Chondrocyte (in vitro differentiated cells): ENCODE measurements at places on chromosomes 16 and 17.

GRCh38 chr16:50061326-50061725, 4.4 kb upstream of the HEATR3 start:
- no peaks in the 10 kb centered on the region for H3K27me3 ChIP-seq
- peaks cover 3% of the 10 kb centered on the region for H3K4me1 ChIP-seq
- no peak overlapping the region for H3K27ac ChIP-seq
- no peak for DNase-seq
- no peak overlapping the region for H3K4me3 ChIP-seq
- H3K36me3 ChIP-seq, result no peaks in the 10 kb centered on the region

- peaks cover 13% of the 10 kb centered on the region for H3K27me3 ChIP-seq
- no peaks in the 10 kb centered on the region for H3K36me3 ChIP-seq
- H3K27ac ChIP-seq, result no peak overlapping the region
These were observed 552.7 kb upstream of the PSMD7 start for GRCh38 chr16:73743665-73744496.

GRCh38 chr17:83179374-83179773, 100.0 kb downstream of the METRNL start:
- H3K27me3 ChIP-seq, result no peaks in the 10 kb centered on the region
- H3K36me3 ChIP-seq, result no peaks in the 10 kb centered on the region
- no peak overlapping the region for H3K27ac ChIP-seq
- peak; percentile 41 for DNase-seq
- no peak overlapping the region for H3K4me3 ChIP-seq
- H3K4me1 ChIP-seq, result peaks cover 14% of the 10 kb centered on the region

GRCh38 chr17:14732211-14732610, 431.3 kb downstream of the HS3ST3B1 start:
- peaks cover 22% of the 10 kb centered on the region for H3K4me1 ChIP-seq
- H3K36me3 ChIP-seq, result no peaks in the 10 kb centered on the region
- no peak overlapping the region for H3K27ac ChIP-seq
- DNase-seq, result no peak
